ENCODE measurements at places on chromosomes 6 and 20.

DNA sequence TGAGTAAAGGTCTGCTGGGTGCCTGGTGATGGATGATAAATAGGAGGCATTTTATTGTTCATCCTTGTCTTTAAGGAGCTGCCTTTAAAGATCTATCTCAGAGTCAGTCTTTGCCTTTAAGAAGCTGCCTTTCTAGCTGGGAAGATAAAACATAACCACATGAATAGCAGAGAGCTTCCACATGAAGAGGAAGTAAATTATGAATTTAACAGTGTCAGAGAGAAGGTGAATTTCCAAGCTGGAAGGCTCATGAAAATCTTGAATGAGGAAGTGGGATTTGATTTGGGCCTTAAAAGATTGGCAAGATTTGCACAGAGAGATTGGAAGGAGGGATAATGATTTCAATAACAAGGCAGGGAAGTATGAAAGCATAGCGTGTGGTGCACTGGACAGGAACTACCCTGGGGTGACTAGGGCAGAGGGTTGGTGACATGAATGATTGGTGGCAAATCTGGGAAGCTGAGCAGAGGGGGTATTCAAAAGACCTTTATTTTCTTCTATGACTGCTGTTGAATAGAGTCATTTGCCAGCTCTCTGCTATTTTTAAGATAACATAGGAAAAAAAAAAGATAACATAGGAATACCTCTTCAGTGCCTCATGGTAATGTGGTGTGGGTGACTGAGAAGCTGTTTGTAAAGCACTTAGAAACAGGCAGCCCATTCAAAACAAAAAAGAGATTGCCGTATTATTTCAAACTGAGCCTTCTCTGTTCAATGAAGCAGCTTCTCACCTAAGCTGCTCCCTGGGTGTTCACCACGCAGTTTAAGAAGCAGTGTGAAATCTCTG lies 591.6 kb downstream of the PKHD1 start:
- DNase-seq: no peak

- no peak for DNase-seq
Observed at GRCh38 chr6:126807876-126808275, 310.6 kb upstream of the RSPO3 start.

DNA sequence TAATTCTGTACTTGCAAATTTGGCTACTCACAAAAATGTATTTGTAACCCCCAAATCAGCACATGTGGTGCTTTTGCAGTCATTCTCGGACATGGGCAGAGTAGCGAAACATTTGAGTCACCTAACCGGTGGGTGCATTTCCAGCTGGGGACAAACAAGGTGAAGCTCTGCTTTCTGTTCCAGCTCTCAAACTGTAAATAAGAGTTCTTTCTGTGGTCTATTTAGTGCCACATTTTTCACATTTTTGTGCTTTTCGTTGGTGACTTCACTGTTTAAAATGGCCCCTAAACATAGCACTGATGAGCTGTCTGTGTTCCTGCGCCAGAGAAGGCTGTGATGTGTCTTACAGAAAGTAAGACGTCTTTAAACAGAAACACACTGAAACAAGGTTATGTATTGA lies 244.5 kb downstream of the CDC5L start:
- DNase-seq: no peak

- DNase-seq: no peak
Observed at GRCh38 chr6:149999636-150000035, 25.7 kb downstream of the RAET1L start.

- DNase-seq: no peak
Observed at GRCh38 chr20:40680161-40680959, 8.7 kb downstream of the MAFB start.

- no peak for DNase-seq
Observed at GRCh38 chr6:120908767-120909166, 425.5 kb downstream of the TBC1D32 start.

DNA sequence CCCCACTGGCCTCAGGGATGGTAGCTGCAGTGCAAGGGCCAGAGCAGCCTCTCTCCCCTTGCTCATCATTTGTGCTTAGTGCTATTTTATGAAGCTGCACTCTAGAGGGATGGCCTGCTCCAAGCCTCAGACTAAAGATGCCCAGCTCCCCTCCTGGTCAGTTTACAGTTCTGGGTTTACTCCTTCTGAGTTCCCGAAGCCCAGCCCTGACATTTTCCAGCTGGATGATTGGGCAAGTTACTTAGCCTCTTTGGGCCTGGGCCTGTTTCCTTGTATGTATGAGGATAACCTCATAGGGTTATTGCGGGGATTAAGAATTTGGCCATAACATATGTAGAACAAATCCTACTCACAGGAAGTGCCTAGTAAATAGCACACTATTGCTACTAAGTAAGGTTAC lies 31.8 kb upstream of the EMILIN3 start:
- DNase-seq: no peak

GRCh38 chr20:47352332-47353238 lies 3.9 kb downstream of the ZMYND8 start:
- DNase-seq: no peak

- DNase-seq: no peak
Observed at GRCh38 chr6:22141241-22141745, 155.5 kb downstream of the PRL start.

GRCh38 chr6:110541701-110542309 lies 65.4 kb upstream of the SLC22A16 start:
- no peak for DNase-seq

GRCh38 chr6:117396228-117396627 lies 29.5 kb downstream of the ROS1 start:
- DNase-seq: no peak

GRCh38 chr6:19153270-19153980 lies 683.7 kb upstream of the ID4 start:
- no peak for DNase-seq

DNA sequence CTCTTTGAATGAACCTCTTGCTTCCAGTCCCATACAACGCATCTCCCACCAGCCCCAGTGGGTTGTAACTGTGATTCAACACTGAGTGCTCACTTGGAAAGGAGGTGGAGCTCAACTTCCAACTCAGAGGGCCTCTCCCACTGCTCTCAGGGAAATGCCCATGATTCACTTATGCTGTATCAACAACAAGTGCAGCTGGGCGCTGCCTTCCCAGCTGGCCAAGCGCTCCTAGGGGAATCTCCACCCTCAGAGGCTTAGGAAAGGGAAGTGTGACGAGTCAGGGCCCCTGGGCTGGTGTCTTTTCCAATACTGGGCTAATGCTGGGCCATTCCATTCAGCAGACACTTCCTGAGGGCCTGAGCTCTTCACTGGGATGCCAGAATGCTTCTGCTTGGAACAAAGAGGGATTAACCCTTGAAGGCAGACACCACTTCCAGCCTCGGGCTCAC lies 8.1 kb upstream of the OCSTAMP start:
- peak; percentile 5 for DNase-seq

DNA sequence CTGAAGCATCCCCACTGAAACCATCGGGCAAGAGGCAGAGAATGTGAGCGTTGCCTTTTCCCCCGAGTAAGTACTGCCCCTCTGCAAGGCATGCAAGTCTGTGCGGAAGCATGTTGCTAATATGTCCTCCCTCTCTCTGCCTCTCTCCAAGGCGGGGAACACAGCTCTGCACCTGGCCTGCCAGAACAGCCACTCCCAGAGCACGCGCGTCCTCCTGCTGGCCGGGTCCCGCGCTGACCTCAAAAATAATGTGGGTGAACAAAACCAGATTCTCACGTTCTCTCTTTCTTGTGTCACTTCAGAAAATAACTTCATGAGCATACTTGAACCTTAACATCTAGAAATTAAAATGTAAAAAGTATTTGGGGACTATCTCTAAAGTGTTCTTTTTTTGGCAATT lies 26.4 kb downstream of the LYRM2 start:
- no peak for DNase-seq

- DNase-seq: peak; percentile 27
Observed at GRCh38 chr6:29965563-29965872, 23.2 kb downstream of the HLA-A start.

DNA sequence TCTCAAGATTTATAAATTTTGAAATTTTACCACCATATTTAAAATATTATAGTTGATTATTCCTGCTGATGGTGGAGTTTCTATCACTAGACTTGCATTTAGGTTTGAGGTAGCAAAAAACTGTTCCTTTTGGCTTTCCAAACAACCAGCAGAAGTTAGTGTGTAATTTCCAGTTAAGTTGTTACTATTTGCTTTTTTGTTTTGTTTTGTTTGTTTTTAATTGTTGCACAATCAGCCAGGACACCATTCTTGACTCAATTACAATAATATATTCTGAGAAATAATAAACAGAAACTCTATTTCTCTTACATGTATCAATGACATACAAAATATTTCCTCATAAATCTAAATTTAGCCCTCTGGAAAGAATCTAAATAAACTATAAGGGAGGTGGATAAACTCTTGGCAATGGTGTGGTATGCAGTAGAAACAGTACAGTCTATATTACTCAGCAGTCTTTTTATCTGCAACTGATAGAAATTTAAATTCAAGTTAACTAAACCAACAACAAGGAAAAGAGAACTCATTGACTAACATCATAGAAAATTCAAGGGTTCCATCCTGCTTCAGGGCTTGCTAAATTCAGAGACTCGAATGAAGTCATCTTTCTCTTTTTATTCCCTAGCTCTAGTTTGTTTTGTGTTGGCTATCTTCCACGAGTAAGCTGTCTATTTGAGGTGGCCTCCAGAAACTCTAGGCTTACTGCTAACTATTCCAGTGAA lies 19.4 kb upstream of the COL19A1 start:
- no peak for DNase-seq

- DNase-seq: no peak
Observed at GRCh38 chr6:27209659-27210269, 37.7 kb upstream of the PRSS16 start.

- DNase-seq: no peak
Observed at GRCh38 chr20:63445075-63445734, 27.2 kb downstream of the KCNQ2 start.

GRCh38 chr6:110971468-110971867 lies 10.4 kb upstream of the RPF2 start:
- no peak for DNase-seq

GRCh38 chr6:2937627-2938003 lies 33.8 kb downstream of the SERPINB6 start:
- no peak for DNase-seq

GRCh38 chr20:54257071-54257816 lies 49.4 kb downstream of the PFDN4 start:
- DNase-seq: no peak

GRCh38 chr6:11424395-11425034 lies 113.0 kb upstream of the TMEM170B start:
- DNase-seq: no peak

DNA sequence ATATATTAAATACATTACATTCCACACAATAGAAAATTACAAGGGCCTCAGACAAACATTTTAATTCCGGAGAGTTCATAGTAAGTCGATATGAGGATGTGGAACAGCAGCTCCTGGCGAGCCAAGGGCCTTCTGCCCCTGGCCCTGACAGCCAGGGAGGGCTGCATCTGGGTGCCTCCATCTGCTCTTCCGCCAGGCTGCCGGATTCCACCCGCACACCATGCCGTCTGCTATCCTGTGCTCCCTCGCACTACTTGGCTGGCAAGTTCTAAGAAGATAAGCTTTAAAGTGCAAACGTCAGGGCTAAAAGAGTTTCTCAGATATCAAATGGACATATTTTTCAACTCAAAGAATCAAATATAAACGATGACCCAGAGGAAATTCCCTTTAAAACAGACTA lies 656.3 kb upstream of the NOX3 start:
- DNase-seq: no peak

GRCh38 chr20:53385941-53386767 lies 207.5 kb downstream of the ZNF217 start:
- DNase-seq: no peak

- no peak for DNase-seq
Observed at GRCh38 chr6:28695715-28696114, 170.0 kb downstream of the GPX5 start.
